ENCODE measurements at places on chromosomes 5 and 9. TPM values are rescaled to one million over a fixed set of nuclear protein-coding genes. Genes with fewer than 3 reads are reported as not detected.

DNA sequence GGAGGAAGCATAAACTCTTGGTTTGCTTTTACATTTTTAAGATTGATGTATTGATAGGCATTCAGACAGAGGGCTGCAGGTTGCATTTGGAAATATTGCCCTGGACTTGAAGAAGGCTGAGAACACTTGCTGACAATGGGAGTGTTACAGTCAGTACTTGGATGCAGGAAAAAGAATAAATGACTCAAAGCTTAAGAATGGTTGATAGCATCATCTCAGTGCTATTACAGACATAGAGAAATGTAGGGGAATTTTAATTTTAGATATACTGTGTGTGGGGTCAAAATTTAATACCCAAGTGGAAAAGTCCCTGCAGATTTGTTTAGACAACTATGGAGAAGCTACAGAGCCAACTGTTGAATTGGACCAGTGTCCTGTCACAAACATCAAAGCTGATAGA, 101.1 kb downstream of the ISL1 start:
- DNase-seq = no peak

GRCh38 chr9:121232251-121232650, 30.6 kb upstream of the RAB14 start:
- DNase-seq = no peak

DNA sequence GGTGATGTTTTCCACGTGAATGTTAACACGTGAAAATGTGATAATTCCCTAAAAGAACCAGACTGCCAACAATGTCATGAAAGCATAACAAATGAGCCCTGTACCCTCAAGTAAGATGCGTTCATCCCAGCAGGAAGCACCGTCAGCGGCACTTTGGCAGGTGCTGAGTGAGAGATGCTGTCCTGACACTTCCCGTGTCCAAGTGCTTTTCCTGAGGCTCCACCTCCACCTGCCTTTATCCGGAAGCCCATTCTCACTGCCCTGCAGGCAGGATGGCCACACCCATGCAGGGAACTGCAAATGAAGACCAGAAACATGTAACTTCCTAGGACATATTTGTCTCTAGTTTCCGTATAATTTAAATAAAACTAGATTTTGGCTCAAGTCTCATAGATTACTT, 238.0 kb upstream of the IRX2 start:
- DNase-seq = no peak

The FYB1 gene
- total RNA-seq = 2.1 TPM

The TSSK1B gene
- total RNA-seq = not detected

Measured in heart right ventricle (tissue), 16 donors.